ENCODE measurements at places on chromosomes 16 and 17. TPM values are rescaled to one million over a fixed set of nuclear protein-coding genes. Genes with fewer than 3 reads are reported as not detected.

The CD79B gene
- 2.4 TPM for polyA plus RNA-seq

The WNT3 gene
- polyA plus RNA-seq: 1.8 TPM

GRCh38 chr17:37274461-37274860, 101.3 kb upstream of the C17orf78 start:
- no peak for DNase-seq

DNA sequence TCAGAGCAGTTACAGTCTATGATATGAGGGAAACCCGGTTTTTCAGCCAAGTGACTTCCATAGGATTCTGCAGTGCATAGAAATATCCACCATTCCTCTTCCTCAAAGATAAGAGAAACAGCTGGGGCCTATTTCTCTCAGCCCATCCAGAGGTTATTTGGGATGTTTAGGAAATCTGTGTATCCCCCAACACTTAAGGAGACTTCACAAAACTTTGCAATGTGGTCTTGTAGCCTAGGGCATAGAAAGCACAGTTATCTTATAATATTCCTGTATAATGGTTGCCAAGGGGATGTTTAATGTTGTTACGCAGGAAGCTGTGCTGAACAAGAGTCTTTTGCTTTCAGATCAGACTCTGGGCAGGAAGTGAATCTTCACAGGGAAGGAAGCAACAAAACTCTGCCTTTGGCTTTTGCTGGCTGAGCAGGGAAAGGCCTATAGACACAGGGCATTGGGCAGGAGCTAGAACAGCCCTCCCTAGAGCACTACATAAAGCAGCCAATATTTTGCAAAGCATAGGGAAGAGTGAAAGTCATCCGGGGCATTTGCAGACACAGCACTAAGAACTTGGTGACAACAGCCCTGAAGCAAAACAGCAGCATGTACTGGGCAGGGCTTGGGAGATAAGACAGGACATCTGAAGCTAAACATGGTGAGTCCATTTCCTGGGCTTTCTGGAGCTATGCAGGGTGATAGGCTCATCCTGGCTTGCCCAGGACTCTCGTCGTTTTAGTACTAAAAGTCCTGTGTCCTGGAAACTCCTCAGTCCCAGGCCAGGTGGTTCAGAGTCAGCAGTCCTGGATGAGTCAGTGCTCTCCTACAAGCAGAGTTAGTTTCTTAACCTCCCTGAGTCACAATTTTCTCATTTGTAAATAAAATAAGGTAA, 18.7 kb upstream of the BEAN1 start:
- peak; percentile 90 for DNase-seq

The TBC1D26 gene
- polyA plus RNA-seq: 1.1 TPM

- DNase-seq: no peak
Observed at GRCh38 chr16:27302126-27302525, 11.6 kb upstream of the IL4R start.

DNA sequence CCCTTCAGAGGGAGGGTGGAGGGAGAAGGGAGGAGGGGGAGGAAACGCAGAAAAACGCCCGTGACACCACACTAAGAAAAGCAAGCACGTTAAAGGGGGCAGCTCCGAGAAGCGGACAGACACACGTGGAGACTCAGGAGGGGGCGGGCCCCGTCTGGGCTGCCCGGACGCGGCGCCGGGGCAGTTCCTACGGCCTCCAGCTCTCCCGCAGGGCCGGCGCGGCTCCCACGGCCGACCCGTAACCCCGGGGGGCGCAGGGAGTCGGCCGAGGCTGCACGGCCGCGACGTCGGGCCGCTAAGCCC, 362 bp downstream of the KLHDC4 start:
- no peak for DNase-seq

DNA sequence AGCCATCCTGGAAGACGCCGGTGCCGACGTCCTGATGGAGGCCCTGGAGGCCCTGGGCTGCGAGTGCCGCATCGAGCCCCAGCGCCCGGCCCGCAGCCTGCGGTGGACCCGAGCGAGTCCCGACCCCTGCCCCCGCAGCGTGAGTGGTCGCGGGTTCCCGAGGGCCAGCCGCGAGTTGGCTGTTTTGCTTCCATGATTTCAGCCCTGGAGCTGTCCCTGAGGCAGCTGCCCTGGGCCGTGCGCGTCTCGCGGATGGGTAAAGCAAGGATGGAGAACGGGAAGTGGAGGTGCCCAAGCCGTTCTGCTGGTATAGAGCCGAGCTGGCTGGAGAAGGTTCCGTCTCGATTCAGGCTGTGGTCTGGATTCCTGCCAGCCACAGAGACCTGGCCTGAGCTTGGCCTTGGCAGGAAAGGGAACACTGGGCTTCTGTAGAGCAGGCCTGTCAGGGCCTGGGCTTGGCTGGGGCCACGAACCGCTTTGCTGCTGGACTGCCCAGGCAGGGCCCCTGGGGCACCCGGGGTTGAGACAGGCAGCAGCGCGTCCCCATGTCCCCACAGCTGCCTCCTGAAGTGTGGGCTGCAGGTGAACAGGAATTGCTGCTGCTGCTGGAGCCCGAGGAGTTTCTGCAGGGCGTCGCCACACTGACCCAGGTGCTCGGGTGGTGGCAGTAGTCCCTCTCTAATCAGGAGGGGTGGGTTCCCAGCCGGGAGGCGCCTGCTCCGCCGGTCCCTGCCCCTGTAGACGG, 941 bp upstream of the MRPS34 start:
- DNase-seq: no peak

- DNase-seq: no peak
Observed at GRCh38 chr16:47983999-47984580, 171.7 kb downstream of the ABCC12 start.

DNA sequence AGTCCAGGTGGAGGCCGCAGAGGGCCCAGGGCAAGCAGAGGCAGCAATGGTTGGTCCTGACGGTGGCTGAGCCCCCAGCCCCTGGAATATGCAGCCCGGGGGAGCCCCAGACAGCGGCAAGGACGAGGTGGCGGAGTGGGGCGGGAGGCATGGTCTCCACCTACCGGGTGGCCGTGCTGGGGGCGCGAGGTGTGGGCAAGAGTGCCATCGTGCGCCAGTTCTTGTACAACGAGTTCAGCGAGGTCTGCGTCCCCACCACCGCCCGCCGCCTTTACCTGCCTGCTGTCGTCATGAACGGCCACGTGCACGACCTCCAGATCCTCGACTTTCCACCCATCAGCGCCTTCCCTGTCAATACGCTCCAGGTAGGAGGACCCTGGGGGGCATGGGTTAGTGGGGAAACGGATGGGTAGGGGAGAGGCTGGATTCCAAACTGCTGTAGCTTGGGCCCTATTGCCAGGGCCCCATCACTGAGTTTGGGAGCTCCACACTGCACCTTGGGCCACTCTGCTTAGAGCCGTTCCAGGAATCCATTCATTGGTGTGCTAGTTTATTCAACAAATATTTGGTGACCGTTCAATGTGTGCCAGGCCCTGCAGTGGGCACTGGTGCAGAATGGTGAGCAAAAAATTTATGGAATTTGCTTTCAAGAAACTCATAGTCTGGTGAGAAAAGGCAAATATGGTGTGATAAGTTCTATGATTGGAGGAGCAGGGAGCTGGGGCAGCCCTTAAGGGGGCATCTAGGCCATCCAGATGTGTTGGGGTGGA, 3.8 kb downstream of the RASL10B start:
- DNase-seq: no peak

GRCh38 chr17:67293251-67294203, 48.5 kb upstream of the HELZ start:
- DNase-seq: peak; percentile 88

DNA sequence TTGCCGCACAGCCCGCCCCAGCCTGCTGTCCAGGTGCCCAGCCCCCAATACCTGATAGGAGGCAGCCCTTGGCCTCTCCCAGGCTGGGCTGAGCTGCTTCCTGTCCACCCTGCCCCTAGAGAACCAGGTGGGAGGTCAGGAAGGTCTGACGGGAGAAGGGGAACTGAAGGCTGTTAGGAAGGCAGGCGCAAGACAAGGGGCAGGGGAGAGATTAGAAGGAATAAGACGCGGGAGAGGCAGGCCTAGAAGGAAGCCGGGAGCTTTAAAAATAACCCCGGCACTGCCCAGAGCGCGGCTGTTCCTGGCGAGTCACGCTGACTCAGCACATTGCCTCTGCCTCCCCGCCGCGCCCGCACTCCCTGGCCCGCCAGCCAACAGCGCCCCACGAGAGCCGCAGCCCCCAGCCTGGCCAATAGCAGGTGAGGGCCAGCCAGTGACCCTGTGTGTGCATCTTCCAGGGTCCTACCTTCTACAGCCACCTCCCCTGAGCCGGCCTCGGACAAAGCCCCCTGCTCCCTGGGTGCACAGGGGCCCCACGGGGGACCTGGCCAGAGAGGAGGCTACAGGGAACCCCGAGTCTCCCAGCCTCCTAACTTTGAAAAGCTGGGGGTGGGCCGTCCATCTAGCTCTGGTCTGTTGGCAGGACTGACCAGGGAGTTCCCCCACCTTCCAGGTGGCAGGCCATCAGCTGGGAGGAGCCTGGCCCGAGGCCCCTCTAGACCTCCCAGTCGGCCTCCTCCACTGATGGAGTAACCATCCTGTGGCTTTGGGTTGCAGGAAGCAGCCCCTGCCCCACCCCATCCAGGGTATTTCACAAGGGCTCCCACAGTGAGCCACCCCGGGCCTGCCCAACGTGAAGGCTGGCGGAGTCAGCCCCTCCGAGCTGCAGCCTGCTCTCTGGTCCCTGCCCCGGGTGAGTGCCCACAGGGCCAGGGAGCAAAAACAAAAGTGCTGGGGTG, 4.0 kb downstream of the MAFG start:
- DNase-seq: peak; percentile 87

DNA sequence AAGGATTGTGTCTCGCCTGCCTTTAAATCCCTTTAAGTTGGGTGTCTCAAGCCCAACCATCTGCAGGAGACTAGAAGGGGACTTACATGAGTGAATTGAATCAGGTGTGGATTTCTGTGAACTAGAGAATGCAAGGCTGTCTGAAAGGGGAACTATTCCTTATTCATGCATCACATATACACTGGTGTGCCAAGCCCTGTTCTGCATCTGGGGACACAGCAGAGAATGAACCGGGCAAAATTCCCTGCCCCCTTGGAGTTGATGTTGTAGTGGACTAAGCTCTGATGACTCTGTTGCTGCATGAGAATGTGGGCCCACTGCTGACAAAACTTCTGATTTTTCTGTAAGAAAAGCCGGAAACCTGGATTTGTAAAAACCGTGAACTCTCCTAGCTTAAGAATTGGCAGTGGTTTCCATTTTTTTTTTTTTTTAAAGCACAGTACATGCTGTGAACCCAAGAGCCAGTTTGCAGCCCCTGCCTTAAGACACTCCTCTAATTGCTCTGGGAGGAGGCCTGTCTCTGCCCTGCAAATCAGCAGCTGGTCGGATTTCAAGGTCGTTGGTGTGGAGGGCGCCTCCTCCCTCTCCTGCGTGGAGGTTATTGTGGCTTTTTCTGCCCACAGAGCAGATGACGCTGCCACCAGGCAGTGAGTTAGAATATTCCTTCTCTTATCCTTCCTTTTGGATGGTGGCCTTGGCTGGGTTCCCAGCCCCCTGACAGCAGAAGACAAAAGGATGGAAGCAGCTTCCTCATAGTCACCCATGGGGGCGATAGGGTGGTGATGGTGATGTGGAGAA, 131.0 kb downstream of the PRKCB start:
- no peak for DNase-seq

The HBA1 gene
- 1,281 TPM for polyA plus RNA-seq

- no peak for DNase-seq
Observed at GRCh38 chr16:27164352-27164751, 39.0 kb upstream of the KDM8 start.

- DNase-seq: no peak
Observed at GRCh38 chr17:69870091-69870530, 204.9 kb upstream of the KCNJ16 start.

DNA sequence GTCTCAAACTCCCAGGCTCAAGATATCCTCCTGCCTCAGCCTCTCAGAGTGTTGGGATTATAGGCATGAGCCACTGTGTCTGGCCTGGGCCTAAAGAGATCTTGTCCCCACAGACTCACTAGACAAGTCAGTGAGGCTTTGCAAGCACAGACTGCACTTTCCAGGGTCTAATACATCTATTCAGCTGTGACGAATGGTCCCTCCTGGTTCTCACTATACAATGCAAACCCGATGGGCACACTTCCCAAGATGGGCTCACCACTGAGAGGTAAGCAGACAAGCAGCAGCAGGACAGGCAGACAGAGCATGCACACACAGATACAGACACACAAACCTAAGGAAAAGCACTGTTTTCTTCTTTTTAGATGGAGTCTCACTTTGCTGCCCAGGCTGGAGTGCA, 8.8 kb downstream of the MBTPS1 start:
- DNase-seq: no peak

DNA sequence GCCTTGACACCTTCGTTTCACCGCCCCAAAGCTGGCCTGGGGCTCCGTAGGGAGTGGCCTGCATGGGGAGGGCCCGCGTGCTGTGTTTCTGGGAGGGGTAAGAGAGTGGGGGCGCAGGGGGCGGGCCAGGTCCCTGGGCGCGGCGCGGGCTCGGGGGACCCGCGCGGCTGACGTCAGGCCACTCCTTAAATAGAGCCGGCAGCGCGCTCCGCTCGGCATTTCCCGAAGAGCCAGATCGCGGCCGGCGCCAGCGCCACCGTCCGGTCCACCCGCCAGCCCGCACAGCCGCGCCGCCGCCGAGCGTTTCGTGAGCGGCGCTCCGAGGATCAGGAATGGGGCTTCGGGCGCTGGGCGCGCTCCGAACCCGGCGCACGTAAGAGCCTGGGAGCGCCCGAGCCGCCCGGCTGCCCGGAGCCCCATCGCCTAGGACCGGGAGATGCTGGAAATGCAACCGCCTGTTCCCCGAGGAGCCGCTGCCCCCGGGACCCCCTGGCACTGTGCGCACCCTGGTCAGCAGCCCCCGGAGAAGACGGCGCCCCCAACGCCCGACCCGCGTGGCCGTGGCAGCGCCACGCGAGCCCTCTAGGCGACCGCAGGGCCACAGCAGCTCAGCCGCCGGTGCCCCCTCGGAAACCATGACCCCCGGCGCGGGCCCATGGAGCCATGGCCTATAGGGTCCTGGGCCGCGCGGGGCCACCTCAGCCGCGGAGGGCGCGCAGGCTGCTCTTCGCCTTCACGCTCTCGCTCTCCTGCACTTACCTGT, at the start of gene HS3ST2:
HS3ST2 (plus strand) TSS at position 215 of the 763 bp plus-strand sequence; CDS start at position 664, 449 bp downstream.
- peak; percentile 11 for DNase-seq

GRCh38 chr16:67664258-67664657, 2.3 kb downstream of the ENKD1 start:
- no peak for DNase-seq

The TBX4 gene
- polyA plus RNA-seq: 165 TPM

GRCh38 chr17:30309591-30309990, 17.8 kb upstream of the BLMH start:
- DNase-seq: no peak

The NHLRC4 gene
- polyA plus RNA-seq: 3.4 TPM

- no peak for DNase-seq
Observed at GRCh38 chr17:34567691-34568465, 11.5 kb upstream of the TMEM132E start.

GRCh38 chr17:7831233-7831632, 2.8 kb upstream of the KDM6B start:
- DNase-seq: no peak

- no peak for DNase-seq
Observed at GRCh38 chr17:78517421-78517820, 59.8 kb downstream of the DNAH17 start.

The AMFR gene
- polyA plus RNA-seq: 70.1 TPM

The MAP2K3 gene
- 25.3 TPM for polyA plus RNA-seq

GRCh38 chr17:59830846-59831486, 61.8 kb downstream of the TUBD1 start:
- peak; percentile 10 for DNase-seq

GRCh38 chr16:28112908-28113307, 49.4 kb upstream of the GSG1L start:
- no peak for DNase-seq

The MT1E gene
- polyA plus RNA-seq: 12.5 TPM

Measured in left lung (tissue), 14 donors.